ENCODE measurements at places on chromosomes 2 and 18. TPM values are rescaled to one million over a fixed set of nuclear protein-coding genes. Genes with fewer than 3 reads are reported as not detected.
A peak's percentile ranks its signal among the peaks of the same experiment; 100 is the strongest.

REG3A gene
- total RNA-seq, result not detected

SMAD4 gene
- 97.8 TPM for total RNA-seq

ELMOD3 gene
- 19.6 TPM for total RNA-seq

CYP26B1 gene
- 2.5 TPM for total RNA-seq

WNT6 gene
- total RNA-seq, result 0.44 TPM

DNA sequence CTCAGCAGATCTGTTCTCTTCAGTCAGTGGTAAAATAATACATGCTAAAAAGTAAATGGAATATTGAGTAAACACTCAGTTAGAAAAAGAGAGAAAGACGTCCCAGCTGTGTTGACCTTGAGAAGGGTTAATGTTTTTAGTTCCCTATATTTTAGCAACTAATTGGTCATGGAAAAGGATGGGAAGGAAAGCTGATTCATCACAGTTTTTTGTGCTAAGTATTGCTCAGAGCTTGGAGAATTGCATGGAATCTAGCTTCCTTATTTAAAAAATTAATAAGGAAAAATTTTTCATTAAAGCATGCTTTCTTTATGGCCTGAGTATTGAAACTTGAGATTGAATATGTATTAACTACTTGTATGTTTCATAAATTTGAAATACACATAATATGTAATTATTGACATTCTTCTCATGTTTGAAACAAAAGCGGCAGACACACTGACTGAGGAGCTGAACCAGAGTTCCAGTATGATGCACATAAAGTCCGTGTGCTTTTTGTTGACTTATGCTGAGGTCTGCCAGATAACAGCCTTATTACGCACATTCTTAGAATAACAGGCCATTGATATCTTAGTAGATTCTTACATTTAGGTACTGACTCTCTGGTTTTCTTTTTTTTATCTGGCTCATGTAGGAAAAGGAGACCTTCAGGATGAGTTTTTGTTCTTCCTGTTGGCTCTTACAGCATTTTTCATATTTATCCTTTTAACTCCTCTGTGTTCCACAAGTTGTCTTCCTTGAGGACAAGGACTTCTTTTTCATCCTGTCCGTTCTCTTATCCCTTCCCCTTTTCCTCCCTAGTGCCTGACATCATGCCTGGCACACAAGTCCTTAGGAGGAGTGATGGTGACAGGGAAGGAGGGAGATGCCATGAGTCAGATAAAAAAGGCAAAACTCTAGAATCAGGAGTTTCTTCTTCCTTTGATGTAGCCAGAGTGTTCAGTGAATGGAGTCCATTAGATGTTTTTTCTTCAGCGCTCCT lies 194.1 kb downstream of the PTPRM start:
- DNase-seq, result no peak

GRCh38 chr18:22348521-22349316 lies 69.0 kb downstream of the CTAGE1 start:
- DNase-seq, result peak; percentile 74

- no peak for DNase-seq
Observed at GRCh38 chr2:68762665-68763064, 28.1 kb downstream of the ARHGAP25 start.

DNA sequence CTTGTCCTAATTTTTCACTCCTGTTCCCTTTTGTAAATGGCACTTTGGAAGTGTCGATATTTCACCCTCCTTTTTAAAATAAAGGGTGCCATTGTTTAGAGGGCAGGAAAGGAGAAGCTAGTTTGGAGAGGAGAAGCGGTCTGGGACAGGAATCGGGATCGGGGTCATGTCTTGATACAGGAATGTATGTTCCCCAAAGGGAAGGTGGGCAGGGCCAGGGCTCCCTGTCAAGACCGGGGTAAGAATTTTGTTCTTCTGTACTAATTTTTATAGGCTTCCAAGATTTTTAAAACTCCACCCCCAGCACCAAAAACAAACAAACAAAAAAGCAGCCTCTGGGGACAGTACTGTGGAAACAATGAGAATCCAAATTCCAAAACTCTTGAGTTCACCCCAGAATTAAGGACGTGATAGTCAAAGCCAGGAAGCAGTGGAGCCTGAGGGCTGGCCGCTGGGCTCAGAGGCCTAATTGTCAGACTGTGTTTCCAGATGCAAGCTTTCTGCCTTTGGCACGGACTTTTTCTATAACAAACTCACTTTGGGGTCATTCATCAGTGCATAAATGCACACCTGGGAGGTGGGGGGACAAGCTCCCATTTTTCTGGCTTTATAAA lies 250.4 kb upstream of the SIX2 start:
- DNase-seq, result no peak

DNA sequence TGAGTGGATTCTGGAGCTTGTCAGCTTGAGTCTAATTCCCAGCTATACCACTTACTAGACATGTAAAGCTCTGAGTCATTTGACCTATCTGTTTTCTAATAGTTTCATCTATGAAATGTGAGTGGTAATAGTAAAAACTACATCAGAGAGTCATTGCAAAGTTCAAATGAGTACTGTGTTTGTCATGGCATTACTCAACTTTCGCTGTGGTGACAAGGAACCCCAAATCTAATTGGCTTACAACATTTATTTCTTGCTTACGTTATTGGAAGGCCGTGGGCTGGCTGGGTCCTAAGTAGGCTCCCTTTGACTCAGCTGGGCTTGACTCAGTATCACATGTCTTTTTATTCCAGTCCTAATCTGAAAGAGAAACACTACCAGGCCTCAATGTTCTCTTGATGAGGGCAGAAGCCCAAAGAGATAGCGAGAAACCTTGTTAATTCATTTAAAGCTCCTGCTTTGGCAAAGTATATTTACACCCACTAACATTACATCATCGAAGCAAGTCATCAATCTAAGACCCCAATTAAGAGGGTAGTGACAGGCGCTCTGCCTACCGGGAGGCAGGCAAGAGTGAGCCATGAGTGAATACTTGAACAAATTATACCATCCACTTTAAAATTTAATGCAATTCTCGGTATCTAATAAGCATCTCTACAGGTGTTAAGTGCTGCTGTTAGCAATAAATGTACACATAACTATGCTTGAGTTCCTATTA lies 431.8 kb upstream of the SPHKAP start:
- no peak for DNase-seq

- no peak for DNase-seq
Observed at GRCh38 chr2:177174486-177174885, 38.1 kb upstream of the HNRNPA3 start.

GRCh38 chr2:86679036-86679435 lies 41.1 kb upstream of the RMND5A start:
- DNase-seq, result no peak

DNA sequence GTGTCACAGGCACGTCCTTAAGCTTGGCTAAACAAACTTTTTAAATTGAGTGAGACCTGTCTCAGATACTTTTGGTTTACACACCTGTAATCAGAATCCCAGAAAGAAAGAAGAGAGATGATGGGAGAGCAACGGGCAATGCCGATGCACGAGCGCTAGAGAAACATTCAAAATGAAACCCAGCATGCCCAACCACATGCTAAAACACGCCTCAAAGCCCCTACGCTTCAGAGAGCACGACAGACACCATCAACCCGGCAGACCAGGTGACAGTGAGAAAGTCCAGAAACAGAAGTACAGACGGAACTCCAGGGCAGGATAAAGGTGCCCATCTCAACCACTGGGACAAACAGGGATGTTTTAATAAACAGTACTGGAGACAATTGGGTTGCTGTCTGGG lies 85.5 kb downstream of the HDAC4 start:
- DNase-seq, result no peak

- DNase-seq, result no peak
Observed at GRCh38 chr2:177204417-177204816, 8.2 kb upstream of the HNRNPA3 start.

DNA sequence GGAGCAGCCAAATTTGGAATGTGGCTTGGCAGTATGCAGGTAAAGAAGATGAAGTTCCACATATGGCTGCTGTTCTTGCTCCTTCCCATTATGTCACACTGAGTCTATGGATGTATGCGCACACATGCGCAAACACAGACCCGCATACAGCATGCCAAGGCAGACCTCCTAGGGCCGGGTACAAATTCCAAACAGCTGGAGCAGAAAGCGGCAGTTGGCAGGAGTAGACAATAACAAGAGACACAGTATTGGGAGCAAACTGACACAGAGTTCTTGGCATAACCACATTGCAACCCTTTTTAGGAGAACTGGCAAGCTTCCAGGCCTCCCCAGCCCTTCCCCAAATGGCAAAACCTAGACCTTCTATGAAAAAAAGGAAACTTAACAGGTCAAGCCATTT lies 268.9 kb downstream of the SP3 start:
- DNase-seq, result no peak

DNA sequence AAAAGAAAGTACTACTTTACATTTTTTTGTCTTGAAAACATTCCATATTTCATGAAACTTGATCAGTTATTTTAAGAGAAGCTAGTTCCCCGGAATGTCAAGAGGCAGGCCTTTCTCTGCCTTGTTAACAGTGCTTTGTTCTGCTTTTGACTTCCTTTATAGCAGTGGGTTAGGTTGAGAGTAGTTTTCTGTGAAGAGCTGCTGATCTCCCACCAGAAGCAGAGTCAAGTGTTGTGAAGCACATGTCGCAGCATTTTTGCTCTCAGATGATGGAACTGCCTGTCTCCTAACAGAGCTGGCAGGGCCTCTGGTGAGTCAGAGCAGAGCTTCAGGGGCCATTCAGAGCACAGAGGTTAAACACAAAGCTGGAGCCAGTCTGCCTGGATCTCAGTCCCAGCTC lies 871.8 kb downstream of the SLC4A3 start:
- DNase-seq, result no peak

DNA sequence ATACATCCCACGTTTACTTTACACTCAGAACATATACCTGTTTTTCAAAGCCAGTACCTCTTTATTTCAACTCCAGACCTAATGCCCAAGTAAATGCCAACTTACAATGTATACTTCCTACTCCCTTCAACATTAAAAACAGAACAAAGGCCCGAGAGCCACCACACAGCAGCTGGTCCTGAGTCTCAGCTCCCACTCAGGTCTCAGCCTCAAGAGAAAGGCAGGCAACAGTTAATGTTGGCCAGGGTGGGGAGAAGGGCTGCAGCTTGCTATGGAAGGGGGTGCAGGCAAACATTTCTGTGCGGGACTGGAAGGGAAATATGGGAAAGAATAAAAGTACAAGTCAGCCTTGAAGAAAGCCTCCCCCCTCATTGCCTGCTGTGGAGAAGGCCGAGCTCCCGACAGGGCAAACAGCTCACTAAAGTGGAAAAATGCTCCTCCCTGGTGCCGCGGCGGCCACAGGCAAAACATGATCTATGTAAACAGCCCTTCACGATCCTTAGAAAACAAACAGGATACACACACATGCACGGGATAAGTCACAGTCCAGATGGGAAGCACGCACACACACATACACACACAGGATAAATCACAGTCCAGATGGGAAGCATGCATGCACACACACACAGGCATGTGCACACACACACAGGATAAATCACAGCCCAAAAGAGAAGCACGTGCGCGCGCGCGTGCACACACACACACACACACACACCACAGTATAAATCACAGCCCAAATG lies 67.4 kb downstream of the ADNP2 start:
- DNase-seq, result no peak

DNA sequence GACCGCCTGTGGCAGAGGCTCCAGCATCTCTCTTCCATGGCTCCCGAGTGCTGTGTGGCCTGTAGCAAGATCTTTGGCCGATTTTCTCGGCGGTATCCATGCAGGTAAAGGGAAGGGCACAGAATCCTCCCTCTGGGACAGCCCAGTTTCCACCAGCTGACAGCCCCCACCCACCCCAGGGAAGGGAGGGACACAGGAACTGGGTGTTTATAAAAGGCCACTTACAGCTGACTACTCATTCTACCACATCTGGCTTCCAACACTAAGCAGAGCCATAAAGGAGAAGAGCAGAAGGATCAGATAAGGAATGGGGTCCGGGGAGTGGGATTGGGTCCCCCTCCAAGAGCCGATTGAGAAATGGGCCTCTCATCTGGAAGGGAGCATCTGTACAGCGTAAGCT lies 20.2 kb downstream of the RUFY4 start:
- DNase-seq, result no peak

DNA sequence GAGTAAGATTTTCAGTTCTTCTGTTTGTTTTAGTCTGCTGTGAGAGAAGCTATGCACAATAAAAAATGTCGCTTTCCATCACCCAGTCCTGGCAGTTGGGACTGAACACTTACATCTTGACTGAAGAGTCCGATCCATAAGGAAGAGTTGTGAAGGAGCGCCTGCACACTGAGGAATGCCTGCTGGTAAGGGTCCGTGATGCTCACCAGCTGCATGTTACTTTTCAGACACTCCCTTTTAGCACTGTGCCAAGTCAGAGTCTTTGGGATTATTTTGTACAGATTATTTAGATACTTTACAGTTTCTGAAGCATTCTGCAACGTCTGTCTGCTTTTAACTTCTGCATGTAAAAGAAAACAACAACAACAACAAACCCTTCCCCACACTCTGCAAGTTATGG lies 42.6 kb upstream of the CD302 start:
- no peak for DNase-seq

DNA sequence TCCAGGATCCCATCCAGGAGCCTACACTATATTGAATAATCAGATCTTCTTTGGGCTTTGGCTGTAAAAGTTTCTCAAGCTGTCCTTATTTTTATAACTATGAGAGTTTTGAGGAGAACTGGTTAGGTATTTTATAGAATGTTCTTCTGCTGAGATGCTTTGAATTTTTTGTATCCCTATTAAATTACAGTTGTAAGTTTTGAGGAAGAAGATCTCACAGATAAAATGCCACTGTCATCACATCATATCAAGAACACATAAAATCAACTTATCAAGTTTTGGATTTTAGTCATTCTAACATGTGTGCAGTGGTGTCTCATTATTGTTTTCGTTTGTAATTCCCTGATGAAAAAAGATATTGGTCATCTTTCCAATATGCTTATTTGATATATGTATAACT lies 260.2 kb upstream of the COL3A1 start:
- DNase-seq, result no peak

GRCh38 chr18:78739115-78739514 lies 240.5 kb upstream of the SALL3 start:
- DNase-seq, result no peak

- no peak for DNase-seq
Observed at GRCh38 chr2:3814706-3815245, 111.4 kb downstream of the DCDC2C start.

DNA sequence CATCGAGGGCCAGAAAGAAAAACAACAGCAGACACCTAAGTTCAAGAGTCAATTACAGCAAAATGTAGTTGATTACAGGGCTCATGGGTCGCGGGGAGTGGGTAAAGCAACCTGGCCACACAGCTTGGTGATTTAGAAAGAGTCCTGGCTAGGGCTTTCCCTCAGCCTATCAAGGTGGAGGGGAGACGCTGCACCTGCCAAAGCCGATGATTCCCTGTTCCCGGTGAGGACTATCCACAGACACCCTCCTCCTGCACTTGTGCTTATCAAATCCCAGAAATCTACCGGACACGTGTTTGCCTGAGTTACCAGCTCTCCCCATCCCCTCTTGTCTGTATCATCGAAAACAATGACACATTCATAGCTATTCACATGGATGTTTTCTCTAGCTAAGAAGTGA lies 7.0 kb upstream of the SOX11 start:
- no peak for DNase-seq

DNA sequence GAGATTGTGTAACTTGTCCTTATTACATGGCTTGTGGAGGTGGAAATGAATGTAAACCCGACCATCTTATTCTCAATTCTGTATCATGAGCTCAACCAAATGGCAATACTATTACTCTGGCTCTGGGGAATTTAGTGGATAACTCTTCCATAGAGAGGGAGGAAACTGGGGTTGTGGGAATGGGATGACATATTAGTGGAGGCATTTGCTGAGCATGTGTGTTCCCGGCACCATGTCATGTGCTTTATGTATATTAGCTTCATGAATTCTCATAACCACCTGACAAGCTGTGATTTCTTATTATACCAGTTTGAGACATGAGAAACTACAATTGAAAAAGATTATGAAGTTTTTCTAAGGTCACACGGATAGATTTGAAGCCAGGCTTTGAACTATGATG lies 112.8 kb upstream of the TMEFF2 start:
- DNase-seq, result no peak
